Liver (tissue), 10 donors: ENCODE measurements at places on chromosomes 12 and 14. TPM values are rescaled to one million over a fixed set of nuclear protein-coding genes. Genes with fewer than 3 reads are reported as not detected.

Gene SLC5A8
- not detected for polyA plus RNA-seq

Gene RNASE4
- polyA plus RNA-seq = 176 TPM

Gene LALBA
- not detected for polyA plus RNA-seq

Gene AACS
- 3.4 TPM for polyA plus RNA-seq

DNA sequence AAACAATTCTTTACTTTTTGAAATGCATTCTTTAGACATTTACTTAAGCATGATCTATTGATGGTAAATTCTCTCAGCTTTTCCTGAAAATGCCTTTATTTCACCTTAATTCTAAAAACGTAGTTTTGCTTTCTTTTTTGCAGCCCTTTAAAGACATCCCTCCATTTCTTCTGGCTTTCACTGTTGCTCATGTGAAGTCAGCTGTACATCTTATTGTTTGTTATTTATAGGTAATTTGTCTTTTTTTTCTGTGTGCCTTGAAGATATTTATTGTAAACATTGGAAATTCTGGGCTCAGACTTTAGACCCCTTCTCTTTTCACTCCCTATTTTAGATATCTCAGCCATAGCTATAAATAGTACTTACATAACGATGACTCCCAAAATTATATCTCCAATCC is 70.4 kb downstream of the IFNG start:
- DNase-seq = no peak

- DNase-seq = no peak
Measured at GRCh38 chr12:3280967-3281366, 203.8 kb downstream of the TSPAN9 start.

DNA sequence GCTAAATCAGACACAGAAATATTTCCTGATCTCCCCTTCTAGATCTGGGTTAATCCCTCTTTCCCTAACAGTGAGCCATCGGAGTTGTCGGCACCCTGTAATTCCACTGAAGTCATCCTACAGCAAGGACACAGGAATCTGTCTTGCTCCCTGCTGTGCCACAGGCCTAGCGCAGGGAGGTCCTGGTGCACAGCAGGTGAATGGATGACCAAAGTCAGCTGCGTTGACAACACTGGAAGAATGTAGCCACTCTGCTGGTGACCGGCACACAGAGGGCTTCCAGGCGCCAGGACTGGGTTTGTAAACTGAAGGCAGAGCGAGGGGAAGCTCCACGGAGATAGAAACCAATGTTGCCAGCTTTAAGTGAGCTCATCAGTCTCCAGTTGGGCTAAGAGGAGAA is 23.6 kb downstream of the TMEM229B start:
- DNase-seq = no peak

GRCh38 chr12:28222081-28222700 is 31.9 kb downstream of the CCDC91 start:
- no peak for DNase-seq

GRCh38 chr12:48030173-48030650 is 25.9 kb upstream of the COL2A1 start:
- DNase-seq = no peak

DNA sequence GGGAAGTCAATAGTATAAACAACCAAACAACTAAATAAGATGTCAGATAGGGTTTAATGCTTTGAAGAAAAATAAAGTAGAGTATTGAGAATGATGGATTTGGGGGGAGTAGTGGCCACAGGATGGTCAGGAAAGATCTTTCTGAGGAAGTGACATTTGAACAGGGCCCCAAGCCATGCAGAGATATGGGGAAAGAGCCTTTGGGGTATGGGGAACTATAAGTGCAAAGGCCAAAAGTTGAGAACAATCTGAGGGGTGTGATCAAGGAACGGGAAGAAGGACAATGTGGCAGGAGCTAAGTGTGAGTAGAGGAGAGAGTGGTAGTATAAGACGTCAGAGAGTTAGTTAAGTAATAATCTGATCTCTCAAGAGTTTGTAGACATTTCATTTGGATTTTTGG is 1.3 kb downstream of the MRPS35 start:
- DNase-seq = no peak

DNA sequence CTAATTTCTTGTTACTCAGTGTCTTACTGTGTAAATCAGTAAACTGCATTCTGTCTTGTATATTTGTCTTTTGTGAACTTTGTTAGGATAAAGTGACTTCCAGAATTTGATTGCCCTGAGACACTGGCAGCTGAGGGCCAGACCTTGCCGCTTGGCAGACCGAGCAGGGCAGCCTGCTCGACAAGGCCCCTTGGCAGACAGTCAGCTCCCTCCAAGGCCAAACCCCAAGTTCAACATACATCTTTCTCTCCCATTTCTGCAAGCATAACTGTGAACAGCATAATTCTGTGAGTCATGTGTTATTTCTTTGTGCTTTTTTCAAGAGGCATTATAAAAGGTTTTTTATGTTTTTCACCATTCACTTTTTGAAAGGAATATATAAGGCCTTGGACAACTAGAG is 39.2 kb upstream of the BMAL2 start:
- DNase-seq = no peak

GRCh38 chr12:120905856-120906384 is 1.8 kb upstream of the SPPL3 start:
- DNase-seq = no peak

- DNase-seq = no peak
Measured at GRCh38 chr12:68768431-68768939, 22.5 kb downstream of the SLC35E3 start.

DNA sequence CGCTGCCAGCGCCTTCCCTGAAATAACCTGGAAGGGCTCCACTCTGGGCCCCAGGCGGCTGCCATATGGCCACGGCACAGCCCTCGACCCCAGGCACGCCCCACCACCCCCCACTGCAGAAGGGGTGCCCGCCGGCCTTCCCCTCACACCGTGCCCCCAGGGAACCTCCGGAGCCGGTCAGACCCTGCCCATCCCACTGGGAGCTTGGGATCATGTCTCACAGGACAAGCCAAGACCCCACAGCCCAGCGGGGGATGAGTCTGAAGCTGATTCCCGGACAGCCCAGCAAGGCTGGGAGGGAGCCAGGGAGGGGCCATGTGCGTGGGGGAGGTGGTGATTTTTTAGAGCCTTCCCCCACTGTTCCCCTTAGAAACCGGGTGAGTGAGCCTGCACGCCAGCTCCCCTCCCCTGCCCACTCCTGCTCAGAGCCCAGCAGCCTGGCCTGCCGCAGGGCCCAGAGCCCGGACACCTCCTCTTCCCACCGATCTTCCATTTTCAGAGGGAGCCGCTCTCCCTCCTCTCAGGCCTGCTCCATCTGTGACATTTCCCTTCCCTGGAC is 1.4 kb downstream of the RIMBP2 start:
- DNase-seq = no peak

DNA sequence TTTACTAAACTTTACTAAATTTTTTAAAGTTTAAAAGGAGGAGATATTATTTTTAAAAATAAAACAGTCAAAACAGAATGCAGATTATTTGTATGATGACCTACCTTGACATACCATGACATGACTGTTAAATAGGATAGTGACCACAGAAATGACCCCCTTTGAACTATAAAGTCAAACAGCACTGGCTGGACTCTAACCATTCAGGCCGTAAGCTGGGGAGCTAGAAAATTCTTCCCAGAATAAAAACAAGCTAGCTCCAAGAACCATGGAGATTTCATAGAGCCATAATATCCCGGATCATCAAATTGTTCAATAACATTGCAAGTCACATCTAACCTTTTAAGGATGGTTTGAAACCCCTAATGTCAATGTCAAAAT is 50.3 kb downstream of the RPS6KA5 start:
- no peak for DNase-seq

DNA sequence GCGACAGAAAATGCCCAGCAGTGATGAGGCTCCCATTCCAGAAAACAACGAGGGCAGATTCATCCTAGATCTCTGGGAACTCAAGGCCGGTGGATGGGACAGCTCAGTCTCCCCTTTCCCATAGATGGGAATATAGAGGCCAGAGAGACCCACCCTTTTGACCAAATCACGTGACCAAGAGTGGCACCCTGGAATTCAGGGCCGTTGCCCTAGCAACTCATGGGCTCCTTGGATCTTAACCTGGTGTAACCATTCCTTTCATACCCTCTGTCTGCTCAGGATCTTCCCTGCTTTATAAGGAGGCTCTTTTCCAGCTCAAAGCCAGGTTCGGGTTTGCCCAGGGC is 8.4 kb upstream of the LRTM2 start:
- no peak for DNase-seq

- DNase-seq = no peak
Measured at GRCh38 chr12:20599757-20600156, 95.4 kb upstream of the SLCO1C1 start.

DNA sequence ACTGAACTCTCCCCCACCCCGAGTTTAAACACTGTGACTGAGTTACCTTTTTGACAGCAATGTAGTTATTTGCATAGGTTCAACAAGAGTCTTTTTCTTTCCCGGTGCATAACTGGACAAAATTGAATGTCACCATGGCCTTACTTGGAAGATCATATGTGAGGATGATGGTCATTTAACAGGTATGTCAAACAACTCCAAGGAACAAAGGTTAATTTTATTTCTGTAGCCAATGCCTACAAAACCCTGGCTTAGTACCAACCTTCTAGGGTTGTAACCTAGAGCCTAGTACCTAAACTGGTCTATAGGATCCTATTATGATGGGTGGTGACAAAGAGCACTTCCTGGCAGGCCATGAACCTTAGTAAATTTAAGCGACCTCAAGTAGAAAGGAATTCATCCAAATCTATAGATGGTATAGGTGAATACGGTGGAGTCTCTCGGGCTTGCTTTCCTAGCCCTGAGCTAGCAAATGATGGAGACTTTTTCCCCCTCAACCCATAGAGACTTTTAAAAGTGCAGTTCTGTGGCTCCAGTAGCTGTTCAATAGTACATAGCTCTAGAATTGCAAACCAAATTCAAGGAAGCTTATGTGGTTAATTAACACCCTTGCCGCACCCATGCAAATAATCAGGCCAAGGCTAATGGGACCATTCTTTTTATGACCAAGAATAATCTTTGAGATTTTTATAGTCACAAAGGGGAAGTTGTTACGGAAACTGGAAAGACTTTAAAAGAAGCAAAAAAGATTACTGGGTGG is 89.0 kb downstream of the SLC38A1 start:
- DNase-seq = no peak

DNA sequence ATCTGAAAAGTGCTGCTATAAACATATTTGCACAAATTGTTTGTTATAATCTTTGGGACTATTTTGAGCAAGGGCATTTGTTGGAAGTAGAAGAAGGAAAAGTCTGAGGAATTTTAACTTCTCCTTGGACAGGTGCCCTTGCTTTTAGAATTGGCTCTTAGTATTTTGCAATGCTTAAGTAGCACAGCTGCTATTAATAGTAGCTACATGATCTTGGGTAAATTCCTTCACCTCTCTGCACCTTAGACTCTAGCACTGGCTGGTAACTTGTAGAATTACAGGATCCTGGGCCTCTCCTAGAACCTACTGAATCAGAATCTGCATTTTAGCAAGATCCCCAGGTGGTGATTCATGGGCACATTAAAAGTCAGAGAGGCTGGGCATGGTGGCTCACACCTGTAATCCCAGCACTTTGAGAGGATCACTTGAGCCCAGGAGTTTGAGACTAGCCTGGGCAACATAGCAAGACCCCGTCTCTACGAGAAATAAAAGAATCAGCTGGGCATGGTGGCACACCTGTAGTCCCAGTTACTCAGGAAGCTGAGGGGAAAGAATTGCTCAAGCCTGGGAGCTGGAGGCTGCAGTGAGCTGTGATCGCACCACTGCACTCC is 10.8 kb upstream of the TMEM120B start:
- DNase-seq = no peak

- no peak for DNase-seq
Measured at GRCh38 chr12:64785838-64786237, 26.6 kb upstream of the GNS start.

- no peak for DNase-seq
Measured at GRCh38 chr12:119695034-119695433, 27.1 kb downstream of the PRKAB1 start.

- DNase-seq = no peak
Measured at GRCh38 chr14:36217732-36218131, 41.2 kb upstream of the PTCSC3 start.
